Ammon's horn (tissue), 1 donor: ENCODE measurements at places on chromosomes 7 and 10.

DNA sequence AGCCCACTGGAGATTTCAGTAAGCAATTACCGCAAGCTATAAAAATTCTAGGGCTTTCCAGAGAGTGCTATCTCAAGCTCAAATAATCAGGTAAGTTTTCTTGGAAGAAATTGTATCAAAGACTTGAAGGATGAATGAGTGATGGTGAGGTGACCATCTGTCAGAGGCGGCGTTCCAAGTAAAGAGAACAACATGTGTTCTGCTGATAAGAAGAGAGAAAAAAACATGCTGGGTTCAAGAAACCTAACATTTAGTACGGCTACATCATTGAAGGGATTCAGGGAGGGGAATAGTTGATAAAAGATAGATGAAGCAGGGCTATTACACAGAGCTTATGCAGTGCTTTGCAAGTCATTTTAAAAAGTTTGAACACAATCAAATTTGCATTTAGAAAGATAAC lies 100.7 kb downstream of the GNAI1 start:
- no peak for DNase-seq

- DNase-seq, result no peak
Measured at GRCh38 chr7:149690688-149691446, 82.5 kb downstream of the ZNF467 start.

- no peak for DNase-seq
Measured at GRCh38 chr7:6252748-6253147, 19.7 kb downstream of the CYTH3 start.

GRCh38 chr7:112654322-112655216 lies 135.6 kb downstream of the TMEM168 start:
- DNase-seq, result no peak

- DNase-seq, result no peak
Measured at GRCh38 chr7:51067258-51067657, 249.4 kb downstream of the COBL start.

GRCh38 chr7:44473295-44473694 lies 17.2 kb downstream of the NUDCD3 start:
- no peak for DNase-seq

- no peak for DNase-seq
Measured at GRCh38 chr10:118981946-118982345, 47.6 kb upstream of the NANOS1 start.

DNA sequence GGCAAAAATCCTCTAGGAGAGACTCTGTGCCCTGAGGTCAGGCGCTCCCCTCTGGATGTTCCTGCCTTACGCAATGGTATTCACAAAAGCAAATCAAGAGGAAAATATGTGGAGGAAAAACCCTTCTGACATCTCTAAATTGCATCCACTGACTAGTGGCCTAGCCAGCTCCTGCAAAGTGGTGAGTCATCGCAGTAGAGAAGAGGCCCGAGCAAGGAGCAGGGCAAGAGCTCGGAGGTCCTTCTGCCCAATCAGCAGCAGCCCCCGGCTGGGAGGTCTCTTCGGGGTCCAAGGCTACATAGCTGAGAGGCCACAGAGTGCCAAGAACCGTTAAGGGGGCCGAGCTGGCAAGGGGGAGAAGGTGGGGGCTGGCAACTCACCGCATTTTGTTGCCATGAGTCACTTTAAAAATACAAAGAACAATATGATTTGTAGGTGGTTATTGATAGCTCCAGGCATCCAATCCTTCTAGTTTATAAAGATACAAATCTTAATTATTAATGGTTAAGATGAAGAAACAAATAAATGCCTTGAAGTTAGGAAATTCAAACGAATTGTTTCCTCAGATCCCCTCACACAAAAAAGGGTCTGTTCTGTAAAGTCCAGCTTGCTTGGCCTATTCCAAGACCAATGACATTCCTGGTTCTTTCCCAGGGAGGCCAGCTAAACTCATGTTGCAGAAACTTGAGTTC lies 161.6 kb downstream of the PKD1L1 start:
- DNase-seq, result peak; percentile 27

DNA sequence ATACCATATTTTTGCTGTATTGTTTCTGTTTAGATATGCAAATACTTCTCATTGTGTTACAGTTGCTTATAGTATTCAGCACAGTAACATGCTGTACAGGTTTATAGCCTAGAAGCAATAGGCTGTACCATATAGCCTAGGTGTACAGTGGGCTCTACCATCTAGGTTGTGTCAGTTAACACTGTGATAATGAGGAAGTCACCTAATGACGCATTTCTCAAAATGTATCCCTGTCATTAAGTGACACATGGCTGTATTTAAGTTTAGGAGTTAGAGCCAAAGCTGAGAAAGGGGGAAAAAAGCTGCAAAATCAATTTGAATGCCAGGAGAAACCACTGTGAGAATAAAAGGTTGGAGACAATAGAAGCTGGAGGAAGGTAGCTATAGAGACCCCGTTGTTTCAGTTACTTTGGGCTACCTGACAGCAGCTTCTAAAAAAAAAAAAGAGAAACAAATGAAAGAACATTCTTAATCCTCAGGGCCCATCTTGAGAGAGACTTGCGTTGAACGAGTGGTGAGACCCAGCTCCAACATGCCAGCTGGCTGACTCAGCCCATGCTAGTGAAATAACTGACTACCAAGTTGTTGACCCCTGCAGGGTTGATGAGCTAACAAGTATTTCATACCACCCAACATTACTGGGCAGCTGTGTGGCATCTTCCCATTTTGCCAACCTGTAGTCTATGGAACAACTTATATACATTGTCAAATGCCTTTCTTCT lies 8.7 kb downstream of the STARD3NL start:
- no peak for DNase-seq

DNA sequence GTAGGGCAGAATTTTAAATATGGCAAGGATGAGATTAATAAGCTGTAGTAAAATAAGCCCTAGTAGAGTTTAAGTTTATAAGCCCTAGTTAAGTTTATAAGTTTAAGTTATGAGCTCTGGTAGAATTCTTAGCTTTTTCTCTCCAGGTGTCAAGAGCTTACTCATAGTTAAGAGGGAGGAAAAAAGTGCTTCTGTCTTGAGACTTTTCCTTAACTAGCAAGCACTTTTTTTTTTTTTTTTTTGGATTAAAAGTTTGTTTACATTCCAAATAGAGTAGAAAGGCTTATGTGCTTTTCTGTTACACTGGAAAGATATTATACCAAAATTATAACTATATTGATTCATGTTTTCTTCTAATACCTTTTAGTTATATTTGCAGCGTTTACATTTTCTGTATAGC lies 25.5 kb upstream of the MPP7 start:
- no peak for DNase-seq

DNA sequence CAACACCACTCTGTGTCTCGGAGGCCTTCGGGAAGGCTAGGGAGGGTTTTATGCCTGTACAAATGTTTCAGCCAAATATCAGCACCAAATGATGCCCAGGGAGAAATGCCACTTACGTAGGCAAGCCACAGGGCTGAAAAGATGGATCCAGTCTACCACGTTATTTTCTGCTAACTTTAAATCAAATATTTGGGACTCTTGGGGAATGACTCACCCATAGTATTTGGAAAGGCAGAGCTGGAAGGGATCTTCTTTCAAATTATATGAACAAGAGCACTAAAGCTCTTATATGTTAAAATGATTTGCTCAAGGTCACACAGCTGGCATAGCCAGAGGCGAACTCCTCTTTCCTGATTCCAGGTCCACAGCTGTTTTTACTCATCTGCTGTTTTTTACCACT lies 591.4 kb downstream of the SORCS1 start:
- DNase-seq, result no peak

GRCh38 chr10:29353305-29353704 lies 64.4 kb downstream of the LYZL1 start:
- DNase-seq, result no peak

GRCh38 chr7:22394739-22395138 lies 37.8 kb upstream of the RAPGEF5 start:
- DNase-seq, result no peak
